A549 treated with Mapracorat at 1 μM for 4 hours (cell line): ENCODE measurements at places on chromosomes 13 and 19. TPM values are rescaled to one million over a fixed set of nuclear protein-coding genes. Genes with fewer than 3 reads are reported as not detected.

Gene NKG7
- total RNA-seq: not detected in 5 replicates

Gene F10
- 0.15 TPM in 1 of 5 replicates, not detected in the others for total RNA-seq

Gene RAB11B
- total RNA-seq: 91.6 to 101 TPM (median 94.7 TPM) in 5 replicates

Gene EID2B
- total RNA-seq: 6.6 to 10.3 TPM (median 7.9 TPM) in 5 replicates

Gene LILRB5
- not detected in 5 replicates for total RNA-seq

Gene PDX1
- total RNA-seq: 0.05 to 0.12 TPM (median 0.09 TPM) in 5 replicates

Gene SIAH3
- 0.01 TPM in 1 of 5 replicates, not detected in the others for total RNA-seq

Gene IRGQ
- 4.5 to 7.6 TPM (median 5.4 TPM) in 5 replicates for total RNA-seq

Gene MEIS3
- 32.5 to 41.9 TPM (median 35.9 TPM) in 5 replicates for total RNA-seq
